ENCODE measurements at places on chromosomes 13 and 19.

GRCh38 chr13:33284916-33285315, 639 bp downstream of the STARD13 start:
- DNase-seq: no peak

- no peak for DNase-seq
Measured at GRCh38 chr19:5988517-5989387, 10.8 kb upstream of the RANBP3 start.

DNA sequence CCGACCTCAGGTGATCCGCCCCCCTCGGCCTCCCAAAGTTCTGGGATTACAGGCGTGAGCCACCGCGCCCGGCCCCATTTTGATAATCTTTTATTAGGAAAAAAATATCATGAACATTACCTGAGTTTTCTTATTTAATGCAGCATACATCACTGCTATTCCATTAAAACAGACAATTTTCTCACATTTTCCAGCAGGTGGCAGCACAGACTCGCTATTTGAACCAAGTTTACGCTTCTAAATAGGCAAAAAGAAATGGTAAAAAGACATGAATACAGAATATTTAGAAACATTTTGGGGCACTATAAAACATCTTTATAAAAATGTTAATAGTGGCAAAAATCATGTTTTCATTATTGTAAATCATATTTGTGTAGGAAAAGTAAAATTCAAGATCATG, 903.1 kb downstream of the SLITRK6 start:
- DNase-seq: peak; percentile 10

GRCh38 chr19:54333586-54334298, 5.2 kb downstream of the LILRA4 start:
- DNase-seq: no peak

DNA sequence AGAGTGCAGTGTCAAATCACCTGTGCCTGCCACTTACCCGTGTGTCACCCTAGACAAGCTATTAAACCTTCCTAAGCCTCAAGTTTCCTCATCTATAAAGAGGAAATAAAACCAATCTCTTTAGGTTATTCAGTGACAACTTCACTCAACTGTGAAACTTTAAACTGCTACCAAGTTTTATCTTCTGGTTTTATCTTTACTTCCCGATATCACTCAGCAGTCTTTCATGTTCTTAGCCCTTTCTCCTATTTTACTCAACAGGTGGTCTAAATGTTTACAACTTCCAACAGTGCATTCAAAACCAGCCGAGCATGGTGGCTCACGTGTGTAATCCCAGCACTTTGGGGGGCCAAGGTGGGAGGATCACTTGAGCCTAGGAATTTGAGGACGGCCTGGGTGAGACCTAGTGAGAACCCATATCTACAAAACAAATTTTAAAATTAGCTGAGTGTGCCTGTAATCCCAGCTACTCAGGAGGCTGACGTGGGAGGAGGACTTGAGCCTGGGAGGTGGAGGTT, 59.6 kb downstream of the GPALPP1 start:
- no peak for DNase-seq

DNA sequence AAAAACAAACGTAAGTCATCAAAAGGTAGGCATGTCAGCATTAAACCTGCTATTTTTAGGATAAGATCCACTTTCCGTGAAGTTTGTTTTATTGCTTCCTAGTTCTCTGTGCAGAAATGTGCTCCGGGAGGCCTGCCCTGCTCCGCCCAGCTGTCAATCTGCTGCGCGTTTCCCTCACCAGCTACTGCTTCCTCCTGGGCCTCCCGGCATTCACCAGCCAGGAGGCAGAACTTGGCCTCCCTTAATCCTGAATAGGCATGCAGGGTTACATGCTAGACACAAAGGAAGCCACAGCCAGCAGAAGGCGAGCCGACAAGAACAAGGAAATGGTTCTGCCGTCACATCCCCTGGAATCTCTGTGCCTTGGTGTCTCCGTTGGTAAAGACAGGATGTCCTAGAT, 386.2 kb downstream of the IRS2 start:
- no peak for DNase-seq

GRCh38 chr19:41623360-41623759, 3.5 kb downstream of the CEACAM4 start:
- DNase-seq: no peak

DNA sequence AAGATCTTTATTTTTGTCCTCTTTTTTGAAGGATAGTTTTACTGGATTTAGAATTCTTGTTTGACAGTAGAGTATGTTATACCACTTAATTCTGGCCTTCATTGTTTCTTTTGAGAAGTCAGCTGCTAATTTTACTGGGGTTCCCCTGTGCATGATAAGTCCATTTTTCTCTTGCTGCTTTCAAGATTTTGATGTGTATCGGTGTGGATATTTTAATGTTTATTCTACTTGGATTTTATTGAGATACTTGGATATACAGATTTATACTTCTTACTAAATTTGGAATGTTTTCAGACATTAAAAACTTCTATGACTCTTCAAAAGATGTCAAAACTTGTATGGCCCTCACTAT, 86.9 kb downstream of the URI1 start:
- no peak for DNase-seq

GRCh38 chr19:48061401-48062344, 17.8 kb upstream of the CABP5 start:
- DNase-seq: no peak

- DNase-seq: no peak
Measured at GRCh38 chr13:80751854-80752253, 410.9 kb upstream of the SPRY2 start.

GRCh38 chr19:11281356-11282049, 14.5 kb upstream of the TSPAN16 start:
- DNase-seq: no peak

- no peak for DNase-seq
Measured at GRCh38 chr13:20128459-20128931, 32.4 kb downstream of the GJA3 start.

- no peak for DNase-seq
Measured at GRCh38 chr13:79735228-79735627, 254.3 kb downstream of the NDFIP2 start.

DNA sequence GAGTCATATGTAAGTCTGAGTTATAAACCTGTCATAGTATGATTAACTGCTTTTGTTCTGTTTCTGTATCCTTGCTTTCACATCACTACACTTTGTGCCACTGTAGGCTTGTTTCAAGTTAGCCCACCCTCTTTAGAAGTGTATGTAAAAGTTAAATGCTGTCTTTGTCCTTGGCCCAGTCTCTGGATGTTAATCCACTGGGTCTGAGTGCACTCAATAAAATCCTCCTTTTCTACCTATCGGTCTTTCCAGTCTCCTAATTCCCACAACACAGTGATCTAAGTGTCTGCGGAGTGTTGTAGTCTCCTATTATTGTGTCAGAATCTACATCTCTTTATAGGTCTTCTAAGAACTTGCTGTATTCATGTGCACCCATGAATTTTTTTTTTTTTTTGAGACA, 14.1 kb downstream of the ZNF429 start:
- no peak for DNase-seq

GRCh38 chr13:90238413-90238812, 1109.1 kb upstream of the MIR17HG start:
- peak; percentile 39 for DNase-seq

DNA sequence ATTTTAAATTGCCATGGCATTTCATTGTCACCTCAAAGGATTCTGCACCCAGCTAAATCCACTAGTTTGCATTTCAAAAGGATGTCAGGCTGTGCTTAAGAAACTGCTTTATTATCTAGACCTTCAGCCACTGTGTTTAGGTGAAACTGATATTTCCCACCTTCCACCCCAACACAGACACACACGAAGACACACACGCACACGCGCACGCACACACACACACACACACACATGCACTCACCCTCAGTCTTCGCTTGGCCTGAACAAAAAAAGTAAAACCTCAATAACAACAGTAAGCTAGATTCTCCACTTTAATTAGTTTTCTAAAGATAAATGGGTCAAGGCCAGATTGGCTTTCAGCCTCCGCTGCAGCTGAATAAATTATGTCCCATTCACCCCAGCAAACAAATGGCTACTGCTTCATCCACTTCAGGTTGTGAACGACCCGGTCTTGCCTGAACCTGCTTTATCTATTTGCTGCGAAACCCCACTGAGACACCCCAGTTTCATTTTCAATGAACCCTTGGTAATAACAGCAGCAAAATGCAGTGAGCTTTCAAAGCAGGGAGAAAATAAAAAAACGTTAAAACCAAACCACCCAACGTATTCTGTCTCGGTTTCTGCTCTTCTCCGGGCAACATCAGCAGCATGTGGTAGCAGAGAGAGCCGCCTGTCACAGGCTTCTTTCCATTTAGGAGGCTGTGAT, 166.8 kb downstream of the DCT start:
- no peak for DNase-seq

DNA sequence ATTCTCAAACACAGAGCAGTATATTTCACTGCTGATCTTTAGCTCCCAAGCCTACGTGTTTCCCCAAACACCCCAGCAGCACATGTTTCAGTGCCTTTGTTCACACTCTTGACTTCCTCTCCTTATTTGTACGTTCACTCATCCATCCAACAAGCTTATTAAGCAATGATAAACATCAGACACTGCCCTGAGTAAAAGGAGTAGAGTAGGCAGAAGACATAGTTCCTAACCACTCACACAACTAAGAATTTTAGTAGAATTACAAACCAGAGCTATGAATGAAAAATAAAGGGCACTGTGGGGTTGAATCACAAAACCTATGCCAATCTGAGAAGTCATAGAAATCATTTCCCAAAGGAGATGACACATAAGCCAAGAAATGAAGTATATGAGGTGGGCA, 213.5 kb downstream of the DIAPH3 start:
- no peak for DNase-seq

- DNase-seq: no peak
Measured at GRCh38 chr13:37595162-37595561, 3.4 kb downstream of the POSTN start.

DNA sequence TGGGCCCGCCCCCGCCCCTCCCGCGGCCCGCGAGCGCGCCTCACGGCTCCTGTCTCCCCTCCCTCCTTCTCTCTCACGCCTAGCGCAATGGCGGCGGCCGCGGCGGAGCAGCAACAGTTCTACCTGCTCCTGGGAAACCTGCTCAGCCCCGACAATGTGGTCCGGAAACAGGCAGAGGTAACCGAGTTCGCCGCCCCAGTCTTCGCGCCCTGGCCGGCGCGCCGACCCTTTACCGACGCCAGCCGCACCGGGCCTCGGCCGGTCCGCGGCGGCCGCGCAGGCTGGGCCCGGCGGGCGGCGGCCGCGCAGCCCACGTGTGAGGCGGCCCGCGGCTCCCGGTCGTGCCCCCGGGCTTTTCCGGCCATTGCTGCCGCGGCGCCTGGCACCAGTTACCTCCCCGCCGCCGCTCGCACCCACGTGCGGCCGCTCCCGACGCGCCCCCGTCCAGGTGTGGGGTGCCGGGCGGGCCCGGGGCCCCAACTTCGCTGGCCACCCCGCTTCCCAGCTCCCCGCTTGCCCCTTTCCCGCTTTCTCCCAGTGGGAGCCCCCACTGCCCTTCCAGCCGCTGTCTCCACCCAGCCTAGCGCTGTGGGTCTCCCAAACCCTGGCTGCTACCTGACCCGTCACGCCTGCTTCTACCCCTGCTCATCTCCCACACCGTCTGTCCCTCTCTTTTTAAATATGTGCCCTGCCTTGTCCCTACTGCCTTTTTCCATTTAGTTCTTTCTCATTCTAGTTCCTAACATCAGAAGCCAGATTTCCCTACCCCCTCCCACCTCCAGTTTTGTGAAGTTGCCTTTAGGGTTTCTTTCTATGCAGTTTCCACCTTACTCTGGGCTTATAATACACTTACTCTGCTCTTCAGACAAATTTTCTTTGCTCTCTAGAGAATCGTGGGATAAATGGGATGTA, 23.4 kb downstream of the IPO5 start:
- peak; percentile 8 for DNase-seq

GRCh38 chr13:41588899-41589298, 131.5 kb downstream of the RGCC start:
- DNase-seq: peak; percentile 32

GRCh38 chr13:113724016-113724758, 34.8 kb upstream of the TMEM255B start:
- DNase-seq: no peak

GRCh38 chr13:100211016-100211710, 122.3 kb downstream of the PCCA start:
- no peak for DNase-seq

DNA sequence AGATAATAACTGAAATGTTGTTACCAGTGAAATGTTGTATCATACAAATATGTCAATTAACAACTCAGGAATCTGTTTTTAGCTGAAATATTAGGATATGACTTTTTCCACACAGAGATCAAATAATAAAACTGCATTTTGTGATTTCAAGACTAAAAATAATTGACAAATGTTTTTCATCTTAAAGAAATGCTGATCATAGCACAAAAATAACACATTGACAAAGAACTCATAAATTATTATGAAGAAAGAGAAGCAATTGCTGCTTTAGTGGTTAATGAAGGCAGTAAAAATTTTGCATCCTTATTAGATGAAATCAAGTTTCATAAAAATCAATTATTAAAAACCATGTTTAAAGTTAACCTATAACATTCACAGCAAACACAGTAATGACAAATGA, 1417.3 kb downstream of the OLFM4 start:
- DNase-seq: no peak

DNA sequence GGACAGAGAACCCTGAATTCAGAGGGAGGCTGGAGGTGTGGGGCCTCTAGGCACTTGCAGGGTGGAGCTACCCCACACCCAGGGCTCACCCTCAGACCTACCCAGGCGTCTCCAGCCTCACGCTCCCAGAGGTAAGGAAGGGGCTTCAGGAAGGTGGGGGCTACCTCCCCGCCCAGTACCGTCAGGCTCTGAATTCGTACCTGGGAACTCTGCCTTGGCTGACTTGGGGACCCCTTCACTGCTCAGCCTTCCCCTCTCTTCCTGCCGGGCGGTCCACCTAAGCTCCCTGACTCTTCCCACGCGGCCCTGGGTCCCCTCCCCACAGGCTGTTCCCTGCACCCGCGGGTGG, 28.5 kb upstream of the PARP4 start:
- DNase-seq: no peak

- no peak for DNase-seq
Measured at GRCh38 chr19:10454267-10454666, 33.9 kb downstream of the PDE4A start.

- DNase-seq: no peak
Measured at GRCh38 chr19:7670150-7670783, 1.4 kb downstream of the RETN start.

DNA sequence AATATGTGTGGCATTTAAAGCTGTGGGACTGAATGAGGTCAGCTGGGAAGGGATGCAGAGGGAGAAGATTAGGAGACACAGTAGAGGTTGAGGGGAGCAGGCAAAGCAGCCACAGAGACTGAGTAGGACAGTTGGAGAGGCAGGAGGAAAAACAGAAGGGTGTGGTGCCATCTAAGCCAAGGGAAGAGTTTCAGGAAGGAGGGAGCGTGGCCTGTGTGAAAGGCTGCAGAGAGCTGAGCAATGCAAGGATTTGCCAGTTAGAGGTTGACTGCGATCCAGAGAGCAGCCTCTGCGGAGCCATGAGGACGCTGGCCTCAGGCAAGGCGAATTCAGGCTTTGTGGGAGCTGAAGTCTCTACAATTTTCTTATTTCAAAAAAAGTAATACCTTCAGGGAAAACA, 28.9 kb downstream of the SOX21 start:
- no peak for DNase-seq

- no peak for DNase-seq
Measured at GRCh38 chr13:66994097-66994496, 236.0 kb downstream of the PCDH9 start.
